ENCODE measurements at places on chromosomes 13 and 19. TPM values are rescaled to one million over a fixed set of nuclear protein-coding genes. Genes with fewer than 3 reads are reported as not detected.
A peak's percentile ranks its signal among the peaks of the same experiment; 100 is the strongest.

The NDFIP2 gene
- total RNA-seq, result 29.3 TPM

GRCh38 chr19:58326914-58327726 is at the start of gene ZSCAN22:
Gene ZSCAN22 (plus strand): TSS chr19:58326994. CDS start chr19:58334803, 7,809 bp downstream.
- H3K36me3 ChIP-seq, result no peaks in the 10 kb centered on the region
- peaks cover 6% of the 10 kb centered on the region for H3K4me1 ChIP-seq
- no peak within 1 kb of the TSS for H3K4me3 ChIP-seq
- no peaks in the 10 kb centered on the region for H3K27me3 ChIP-seq
- DNase-seq, result peak; percentile 99

- H3K4me3 ChIP-seq, result peak overlapping the region; percentile 96
- DNase-seq, result no peak
- H3K4me1 ChIP-seq, result peaks cover 77% of the 10 kb centered on the region
These were observed 608 bp downstream of the CCDC8 start for GRCh38 chr19:46412650-46413261.

The PSPC1 gene
- total RNA-seq, result 35.1 TPM

- peak overlapping the region; percentile 93 for H3K27ac ChIP-seq
- peaks cover 24% of the 10 kb centered on the region for H3K36me3 ChIP-seq
- H3K4me3 ChIP-seq, result no peak overlapping the region
- DNase-seq, result peak; percentile 33
- peaks cover 76% of the 10 kb centered on the region for H3K4me1 ChIP-seq
- no peaks in the 10 kb centered on the region for H3K27me3 ChIP-seq
These were observed 126.3 kb downstream of the STK24 start for GRCh38 chr13:98450539-98451111.

The PRSS57 gene
- total RNA-seq, result not detected

- no peaks in the 10 kb centered on the region for H3K36me3 ChIP-seq
- H3K4me3 ChIP-seq, result no peak overlapping the region
- no peaks in the 10 kb centered on the region for H3K27me3 ChIP-seq
- no peak for DNase-seq
These were observed 583.6 kb downstream of the OLFM4 start for GRCh38 chr13:53612200-53612599.

DNA sequence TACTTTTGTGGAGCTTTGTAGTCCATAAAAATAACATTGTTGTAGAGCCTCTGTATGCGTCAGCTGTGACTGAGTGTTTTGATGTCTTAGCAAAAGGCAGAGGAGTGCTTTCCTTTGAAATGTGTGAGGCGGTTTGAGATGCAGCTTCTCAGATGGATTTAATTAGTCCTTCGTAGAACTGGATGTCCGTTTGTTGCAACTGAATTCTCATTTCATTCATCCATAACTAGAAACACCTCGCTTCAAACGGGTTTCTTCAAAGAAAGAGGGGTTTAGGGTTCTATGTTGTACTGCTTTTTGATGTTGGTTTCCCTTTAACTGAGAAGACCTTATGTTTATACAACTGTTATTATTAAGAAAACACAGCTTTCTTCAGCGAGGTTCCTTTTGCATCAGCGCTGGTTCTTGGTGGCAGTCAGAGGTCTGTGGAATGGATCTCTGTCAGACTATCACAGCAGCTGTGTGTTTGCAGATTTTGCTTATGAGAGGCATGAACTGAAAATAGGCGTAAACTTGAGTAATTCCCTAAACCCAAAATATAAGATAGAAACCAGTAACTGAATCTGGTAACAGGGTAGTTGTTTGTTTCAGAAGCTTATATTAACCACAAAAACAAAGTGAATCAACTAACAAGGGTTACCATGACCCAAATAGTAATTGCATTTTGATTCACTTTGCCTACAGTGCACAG is 194.4 kb downstream of the GGACT start:
- no peak for DNase-seq
- no peaks in the 10 kb centered on the region for H3K27me3 ChIP-seq
- H3K4me1 ChIP-seq, result peaks cover 37% of the 10 kb centered on the region
- H3K36me3 ChIP-seq, result no peaks in the 10 kb centered on the region
- peak overlapping the region; percentile 55 for H3K4me3 ChIP-seq

DNA sequence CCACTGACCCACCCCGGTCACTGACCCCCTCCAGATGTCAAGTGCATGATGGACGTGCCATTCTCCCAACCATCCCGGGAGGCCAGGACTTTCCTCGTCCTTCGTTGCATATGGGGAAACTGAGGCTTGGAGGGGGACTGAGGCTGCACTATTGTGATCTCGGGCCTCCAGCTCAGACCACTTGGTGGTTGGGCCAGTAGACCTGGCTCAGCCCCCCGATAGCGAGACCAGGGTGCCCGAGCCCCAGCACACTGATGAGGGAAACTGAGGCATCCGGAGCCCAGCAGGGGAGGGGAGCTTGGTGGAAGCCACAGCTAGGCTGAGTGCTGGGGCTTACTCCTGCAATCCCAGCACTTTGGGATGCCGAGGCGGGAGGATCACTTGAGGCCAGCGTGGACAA is 10.4 kb downstream of the EFNA2 start:
- peaks cover 2% of the 10 kb centered on the region for H3K27me3 ChIP-seq
- no peaks in the 10 kb centered on the region for H3K36me3 ChIP-seq
- H3K27ac ChIP-seq, result no peak overlapping the region
- no peaks in the 10 kb centered on the region for H3K4me1 ChIP-seq
- H3K4me3 ChIP-seq, result no peak overlapping the region
- no peak for DNase-seq

DNA sequence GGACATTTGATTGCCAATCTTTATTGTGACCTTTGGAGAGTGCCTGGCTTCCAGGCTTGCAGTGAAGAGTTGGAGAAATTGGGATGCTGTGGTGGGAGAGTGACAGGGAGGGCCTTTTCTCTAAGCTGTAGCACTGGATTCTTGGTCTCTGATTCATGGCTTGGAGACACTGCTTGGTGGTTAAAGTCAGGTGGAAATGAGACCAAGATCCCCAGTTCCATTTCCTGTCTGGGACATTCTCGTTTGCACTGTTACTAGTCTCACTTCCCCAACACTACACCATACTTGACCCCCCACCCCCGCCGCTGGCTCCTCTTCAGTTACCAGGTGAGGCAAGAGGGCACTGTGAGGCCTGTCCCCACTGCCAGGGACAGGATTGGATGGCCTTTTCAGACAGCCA is 2.9 kb downstream of the SUPT5H start:
- H3K36me3 ChIP-seq, result peaks cover 28% of the 10 kb centered on the region
- H3K27me3 ChIP-seq, result no peaks in the 10 kb centered on the region
- H3K4me1 ChIP-seq, result peaks cover 47% of the 10 kb centered on the region
- no peak for DNase-seq

- H3K4me3 ChIP-seq, result no peak overlapping the region
- H3K27me3 ChIP-seq, result peaks cover 19% of the 10 kb centered on the region
- no peaks in the 10 kb centered on the region for H3K4me1 ChIP-seq
- no peak overlapping the region for H3K27ac ChIP-seq
- DNase-seq, result peak; percentile 59
These were observed 12.8 kb downstream of the CHST8 start for GRCh38 chr19:33634361-33635091.

The LILRA6 gene
- not detected for total RNA-seq

GRCh38 chr19:35042056-35042730 is 672 bp downstream of the HPN start:
- H3K36me3 ChIP-seq, result no peaks in the 10 kb centered on the region
- no peak for DNase-seq
- H3K27me3 ChIP-seq, result peaks cover 1% of the 10 kb centered on the region

- no peaks in the 10 kb centered on the region for H3K27me3 ChIP-seq
- peaks cover 19% of the 10 kb centered on the region for H3K36me3 ChIP-seq
- H3K27ac ChIP-seq, result peak overlapping the region; percentile 41
- peaks cover 36% of the 10 kb centered on the region for H3K4me1 ChIP-seq
- no peak overlapping the region for H3K4me3 ChIP-seq
These were observed 35.4 kb downstream of the PCCA start for GRCh38 chr13:100124265-100124664.

DNA sequence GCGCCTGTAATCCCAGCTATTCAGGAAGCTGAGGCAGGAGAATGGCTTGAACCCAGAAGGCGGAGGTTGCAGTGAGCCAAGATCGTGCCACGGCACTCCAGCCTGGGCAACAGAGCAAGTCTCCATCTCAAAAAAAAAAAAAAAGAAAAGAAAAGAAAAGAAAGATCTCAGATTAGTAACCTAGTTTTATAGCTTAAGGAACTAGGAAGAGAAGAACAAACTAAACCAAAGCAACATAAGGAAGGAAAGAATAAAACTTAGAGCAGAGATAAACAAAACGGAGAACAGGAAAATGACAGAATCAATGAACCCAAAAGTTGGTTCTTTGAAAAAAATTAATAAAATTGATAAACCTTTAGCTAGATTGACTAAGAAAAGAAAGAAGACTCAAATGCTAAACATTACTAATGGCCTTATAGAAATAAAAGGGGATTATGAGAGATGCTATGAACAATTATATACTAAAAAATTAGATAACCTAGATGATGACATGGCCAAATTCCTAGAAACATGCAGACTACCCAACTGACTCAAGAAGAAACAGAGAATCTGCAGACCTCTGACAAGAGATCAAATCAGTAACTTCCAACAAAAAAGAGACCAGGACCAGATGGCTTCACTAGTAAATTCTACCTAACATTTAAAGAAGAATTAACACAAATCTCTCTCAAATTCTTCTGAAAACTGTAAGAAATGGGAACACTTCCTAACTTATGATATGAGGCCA is 68.2 kb downstream of the CDADC1 start:
- peaks cover 46% of the 10 kb centered on the region for H3K4me1 ChIP-seq
- DNase-seq, result no peak
- no peaks in the 10 kb centered on the region for H3K27me3 ChIP-seq
- no peaks in the 10 kb centered on the region for H3K36me3 ChIP-seq

GRCh38 chr19:54429176-54429495 is 13.9 kb downstream of the TTYH1 start:
- H3K36me3 ChIP-seq, result no peaks in the 10 kb centered on the region
- H3K27ac ChIP-seq, result no peak overlapping the region
- H3K4me3 ChIP-seq, result no peak overlapping the region
- peaks cover 10% of the 10 kb centered on the region for H3K4me1 ChIP-seq
- H3K27me3 ChIP-seq, result peaks cover 8% of the 10 kb centered on the region
- DNase-seq, result no peak

- H3K27ac ChIP-seq, result peak overlapping the region; percentile 80
- DNase-seq, result no peak
- peaks cover 46% of the 10 kb centered on the region for H3K4me1 ChIP-seq
- no peaks in the 10 kb centered on the region for H3K36me3 ChIP-seq
These were observed 65.2 kb upstream of the TNFRSF19 start for GRCh38 chr13:23505007-23505406.

The NLRP5 gene
- total RNA-seq, result not detected

GRCh38 chr13:43915451-43915850 is 35.7 kb downstream of the LACC1 start:
- peaks cover 8% of the 10 kb centered on the region for H3K4me1 ChIP-seq
- H3K4me3 ChIP-seq, result no peak overlapping the region
- H3K36me3 ChIP-seq, result no peaks in the 10 kb centered on the region
- H3K27me3 ChIP-seq, result no peaks in the 10 kb centered on the region
- no peak for DNase-seq

The ZNF44 gene
- 7.2 TPM for total RNA-seq

The GAPDHS gene
- total RNA-seq, result not detected

- peaks cover 4% of the 10 kb centered on the region for H3K27me3 ChIP-seq
- H3K4me3 ChIP-seq, result no peak overlapping the region
- no peaks in the 10 kb centered on the region for H3K4me1 ChIP-seq
These were observed 137.3 kb upstream of the ZNF507 start for GRCh38 chr19:32208060-32208459.

DNA sequence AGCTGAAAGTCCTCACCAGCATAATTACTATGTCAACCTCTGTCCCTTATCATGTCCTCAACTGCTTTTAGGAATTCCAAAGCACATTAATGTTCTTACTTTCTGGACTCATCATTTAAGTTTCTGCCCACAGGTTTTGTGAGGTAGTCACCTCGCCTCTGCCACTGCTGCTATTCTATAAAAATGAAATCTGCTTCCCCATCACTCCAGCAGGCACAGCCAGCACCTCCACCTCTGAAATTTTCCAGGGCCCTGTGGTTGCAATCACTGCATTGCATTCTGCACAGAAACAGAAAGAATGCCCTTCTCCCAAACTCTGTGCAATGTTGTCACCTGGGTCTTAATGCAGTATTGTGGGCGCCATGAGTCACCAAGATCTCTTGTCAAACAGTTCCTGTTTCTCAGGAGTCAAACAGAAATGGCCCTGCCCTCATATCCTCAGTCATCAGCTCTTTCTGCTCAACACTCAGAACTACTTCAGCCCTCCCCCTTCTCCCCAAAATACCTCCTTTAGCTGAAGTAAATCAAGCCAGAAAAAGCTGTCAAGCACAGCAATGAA is 529.2 kb upstream of the NBEA start:
- H3K36me3 ChIP-seq, result no peaks in the 10 kb centered on the region
- peaks cover 4% of the 10 kb centered on the region for H3K4me1 ChIP-seq
- no peak overlapping the region for H3K27ac ChIP-seq
- DNase-seq, result no peak
- H3K27me3 ChIP-seq, result no peaks in the 10 kb centered on the region
- no peak overlapping the region for H3K4me3 ChIP-seq

- H3K36me3 ChIP-seq, result peaks cover 4% of the 10 kb centered on the region
- peaks cover 25% of the 10 kb centered on the region for H3K4me1 ChIP-seq
- no peak for DNase-seq
- H3K27ac ChIP-seq, result no peak overlapping the region
These were observed 2.2 kb upstream of the ARHGAP33 start for GRCh38 chr19:35773020-35773806.

The NECTIN2 gene
- total RNA-seq, result 120 TPM

The PLIN4 gene
- total RNA-seq, result not detected

DNA sequence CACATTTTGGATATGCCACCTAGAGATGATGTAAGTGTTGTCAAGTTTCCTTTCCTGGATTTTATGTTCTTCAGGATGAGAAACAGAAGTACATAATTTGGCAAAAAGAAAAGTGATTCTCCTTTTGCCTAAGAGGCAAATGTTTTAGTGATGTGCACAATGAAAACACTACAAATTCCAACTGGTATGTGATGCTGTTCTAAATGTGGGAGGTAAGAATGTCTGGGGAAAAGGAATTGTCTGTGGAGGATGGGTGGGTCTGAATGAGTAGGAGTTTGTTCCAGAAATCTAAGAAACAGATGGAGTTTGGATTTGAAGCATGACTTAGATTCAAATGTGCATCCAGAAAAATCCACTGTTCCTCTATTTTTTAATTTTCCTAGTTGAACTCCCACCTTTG is 473.6 kb upstream of the SPRY2 start:
- peaks cover 19% of the 10 kb centered on the region for H3K4me1 ChIP-seq
- H3K36me3 ChIP-seq, result peaks cover 6% of the 10 kb centered on the region
- H3K4me3 ChIP-seq, result no peak overlapping the region
- no peaks in the 10 kb centered on the region for H3K27me3 ChIP-seq

The PRR36 gene
- total RNA-seq, result 0.38 TPM

The DNM2 gene
- 125 TPM for total RNA-seq

DNA sequence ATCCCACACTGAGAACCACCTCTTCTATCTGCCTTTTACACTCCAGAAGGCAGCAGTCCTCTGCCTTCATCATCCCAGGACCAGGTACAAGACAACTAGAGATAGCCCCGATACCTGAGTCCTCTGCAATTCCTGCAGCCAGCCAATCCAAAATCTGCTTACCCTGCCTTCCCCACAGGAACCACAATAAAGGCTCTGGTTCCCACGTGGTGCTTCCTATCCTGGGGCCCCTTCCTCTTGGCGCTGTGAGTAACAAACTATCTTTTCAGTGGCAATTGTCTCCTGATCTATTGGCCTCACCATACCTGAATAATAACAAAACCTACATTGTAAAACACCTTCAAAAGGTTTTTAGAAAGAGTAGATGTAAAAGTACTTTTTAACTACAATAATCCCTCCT is 63.1 kb downstream of the ZDHHC20 start:
- no peak overlapping the region for H3K4me3 ChIP-seq
- no peak overlapping the region for H3K27ac ChIP-seq
- no peak for DNase-seq
- no peaks in the 10 kb centered on the region for H3K27me3 ChIP-seq
- peaks cover 3% of the 10 kb centered on the region for H3K4me1 ChIP-seq
